CD4-positive, alpha-beta T cell (primary cell): ENCODE measurements at places on chromosomes 12 and 14.

- no peak for DNase-seq
Observed at GRCh38 chr14:81591266-81591665, 57.6 kb upstream of the SEL1L start.

GRCh38 chr14:72416892-72417291 lies 477.0 kb downstream of the DPF3 start:
- no peak for DNase-seq

DNA sequence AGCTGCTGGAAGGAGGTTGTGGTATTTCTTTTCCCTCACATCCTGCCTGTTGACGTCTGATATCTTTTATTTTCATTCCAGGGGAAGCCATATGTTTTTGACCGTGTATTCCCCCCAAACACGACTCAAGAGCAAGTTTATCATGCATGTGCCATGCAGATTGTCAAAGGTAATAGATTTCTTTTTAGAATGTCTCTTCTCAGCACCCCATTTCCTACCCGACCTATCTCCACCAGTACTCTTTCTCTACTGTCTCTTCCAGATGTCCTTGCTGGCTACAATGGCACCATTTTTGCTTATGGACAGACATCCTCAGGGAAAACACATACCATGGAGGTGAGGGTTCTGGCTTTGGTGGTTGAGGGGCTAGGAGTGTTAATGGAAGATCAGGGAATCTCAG lies 13.5 kb downstream of the KIF5A start:
- no peak for DNase-seq

DNA sequence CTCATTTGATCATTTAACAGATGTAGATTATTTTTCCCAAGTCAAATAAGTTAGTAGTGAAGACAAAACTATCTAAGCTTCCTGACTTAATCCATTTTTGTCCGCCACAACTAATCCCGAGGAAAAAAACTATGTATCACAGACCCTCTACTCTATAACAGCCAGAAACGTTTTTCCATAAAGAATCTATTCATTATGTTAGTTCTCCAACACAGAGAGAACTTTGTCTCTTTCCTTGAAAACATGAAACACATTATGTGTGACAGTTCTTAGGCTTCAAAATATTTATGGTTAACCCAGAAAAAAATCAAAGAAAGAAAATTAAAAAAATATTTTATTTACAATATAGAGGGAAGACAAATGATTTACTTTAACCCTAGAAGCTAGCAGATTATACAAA lies 100.1 kb downstream of the PLEKHG7 start:
- DNase-seq = no peak

DNA sequence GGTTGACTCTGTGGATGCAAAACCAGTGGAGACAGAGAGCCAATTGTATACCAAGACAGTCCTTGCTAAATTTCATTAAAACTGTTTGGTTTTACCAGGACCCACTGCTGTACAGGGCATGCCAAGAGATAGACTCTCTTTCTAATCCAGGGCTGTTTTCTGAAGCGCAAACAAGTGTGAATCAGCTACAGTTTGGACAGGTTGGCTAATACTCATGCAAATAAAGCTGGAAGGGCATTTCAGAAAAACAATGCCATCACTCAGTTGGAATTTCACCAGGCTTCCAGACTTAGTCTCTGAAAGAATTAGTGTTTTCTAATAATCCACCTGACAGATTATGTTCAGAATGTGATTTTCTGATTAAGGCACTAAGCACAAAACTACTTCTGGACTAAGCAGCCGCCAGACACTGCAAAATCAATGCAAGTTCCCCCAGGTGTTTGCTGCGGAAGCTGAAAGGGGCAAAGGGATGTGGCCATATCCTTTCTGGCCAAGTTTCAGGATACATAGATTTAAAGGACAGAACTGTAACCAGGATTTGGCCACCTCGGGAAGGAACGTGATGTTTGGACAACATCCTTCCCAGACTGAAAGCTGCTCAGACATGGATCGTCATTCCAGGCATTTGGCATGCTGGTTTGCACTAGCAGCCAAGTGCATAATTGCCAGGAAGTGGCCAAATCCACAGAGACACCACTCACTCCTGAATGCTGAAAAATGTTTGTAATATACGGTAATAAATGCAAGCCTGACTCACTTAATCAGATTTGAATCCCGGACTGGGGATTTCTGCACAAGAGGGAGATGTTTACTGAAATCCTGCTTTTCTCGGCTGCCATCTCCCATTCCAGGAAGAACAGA lies 32.0 kb upstream of the CDKN3 start:
- no peak for DNase-seq
